Ecto neural progenitor cell (in vitro differentiated cells): ENCODE measurements at places on chromosomes 1 and 21.
A peak's percentile ranks its signal among the peaks of the same experiment; 100 is the strongest.

DNA sequence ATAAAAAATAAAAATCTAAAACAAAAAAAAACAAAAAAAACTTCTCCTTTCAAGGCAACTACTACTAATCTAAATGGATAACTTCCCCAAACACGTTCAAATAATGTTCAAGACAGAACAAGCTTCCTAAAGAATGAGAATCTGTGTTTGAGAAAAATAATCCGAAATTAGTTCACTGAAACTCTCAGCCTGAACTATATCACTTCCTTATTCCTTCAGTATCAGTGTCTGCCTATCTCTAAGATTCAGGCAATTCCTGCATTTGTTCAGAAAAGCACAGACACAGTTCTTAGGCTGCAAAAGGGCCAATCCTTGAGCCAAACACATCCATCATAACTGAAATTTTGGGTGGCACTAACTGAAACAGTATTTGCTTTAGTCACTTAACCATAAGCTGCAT lies 22.4 kb downstream of the DSTYK start:
- no peak for DNase-seq

DNA sequence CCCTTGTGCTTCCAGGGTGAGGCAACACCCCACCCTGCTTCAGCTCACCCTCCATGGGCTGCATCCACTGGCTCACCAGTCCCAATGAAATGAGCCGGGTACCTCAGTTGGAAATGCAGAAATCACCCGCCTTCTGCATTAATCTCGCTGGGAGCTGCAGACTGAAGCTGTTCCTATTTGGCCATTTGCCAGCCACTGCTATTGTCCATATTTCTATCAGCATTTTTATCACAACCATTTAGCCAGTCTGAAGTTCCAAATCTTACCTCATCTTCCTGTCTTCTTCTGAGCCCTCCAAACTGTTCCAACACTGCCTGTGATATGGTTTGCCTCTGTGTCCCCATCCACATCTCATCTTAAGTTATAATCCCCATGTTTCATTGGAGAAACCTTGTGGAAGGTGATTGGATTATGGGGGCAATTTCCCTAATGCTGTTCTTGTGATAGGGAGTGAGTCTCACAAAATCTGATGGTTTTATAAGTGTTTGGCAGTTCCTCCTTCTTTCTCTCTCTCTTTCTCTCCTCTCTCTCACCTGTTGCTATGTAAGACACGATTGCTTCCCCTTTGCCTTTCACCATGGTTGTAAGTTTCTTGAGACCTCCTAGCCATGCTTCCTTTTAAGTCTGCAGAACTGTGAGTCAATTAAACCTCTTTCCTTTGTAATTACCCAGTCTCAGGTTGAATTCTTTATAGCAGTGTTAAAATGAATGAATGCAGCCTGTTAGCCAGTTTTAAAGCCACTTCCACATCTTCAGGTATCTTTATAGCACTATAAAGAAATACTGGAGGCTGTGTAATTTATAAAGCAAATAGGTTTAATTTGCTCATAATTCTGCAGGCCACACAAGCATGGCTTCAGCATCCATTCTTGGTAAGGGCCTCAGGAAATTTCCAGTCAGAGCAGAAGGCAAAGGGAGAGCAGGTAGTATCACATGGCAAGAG lies 203.5 kb downstream of the FCRL5 start:
- no peak for DNase-seq

- DNase-seq, result no peak
Observed at GRCh38 chr1:186164773-186165172, 210.3 kb downstream of the TPR start.

GRCh38 chr1:213326281-213327016 lies 275.4 kb downstream of the RPS6KC1 start:
- no peak for DNase-seq

DNA sequence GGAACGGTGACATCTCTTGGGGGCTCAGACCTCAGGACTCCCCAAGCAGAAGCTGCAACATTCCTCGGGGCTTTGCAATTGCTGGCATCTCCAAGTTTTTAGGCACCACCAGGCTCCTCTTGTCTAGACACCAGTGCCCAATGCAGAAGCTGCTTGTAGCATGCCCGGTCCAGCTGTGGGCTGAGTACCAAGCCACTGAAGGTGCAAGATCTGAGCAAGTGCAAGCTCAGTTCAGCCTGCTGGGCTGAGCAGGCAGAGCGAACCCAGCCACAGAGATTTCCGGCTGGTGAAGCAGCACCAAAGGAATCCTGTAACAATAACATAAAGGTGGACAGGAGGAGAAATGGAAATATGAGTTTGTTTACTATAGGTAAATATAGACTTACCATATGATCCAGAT lies 995.4 kb upstream of the B3GALT2 start:
- no peak for DNase-seq

GRCh38 chr21:26782331-26782730 lies 62.9 kb downstream of the ADAMTS1 start:
- no peak for DNase-seq

DNA sequence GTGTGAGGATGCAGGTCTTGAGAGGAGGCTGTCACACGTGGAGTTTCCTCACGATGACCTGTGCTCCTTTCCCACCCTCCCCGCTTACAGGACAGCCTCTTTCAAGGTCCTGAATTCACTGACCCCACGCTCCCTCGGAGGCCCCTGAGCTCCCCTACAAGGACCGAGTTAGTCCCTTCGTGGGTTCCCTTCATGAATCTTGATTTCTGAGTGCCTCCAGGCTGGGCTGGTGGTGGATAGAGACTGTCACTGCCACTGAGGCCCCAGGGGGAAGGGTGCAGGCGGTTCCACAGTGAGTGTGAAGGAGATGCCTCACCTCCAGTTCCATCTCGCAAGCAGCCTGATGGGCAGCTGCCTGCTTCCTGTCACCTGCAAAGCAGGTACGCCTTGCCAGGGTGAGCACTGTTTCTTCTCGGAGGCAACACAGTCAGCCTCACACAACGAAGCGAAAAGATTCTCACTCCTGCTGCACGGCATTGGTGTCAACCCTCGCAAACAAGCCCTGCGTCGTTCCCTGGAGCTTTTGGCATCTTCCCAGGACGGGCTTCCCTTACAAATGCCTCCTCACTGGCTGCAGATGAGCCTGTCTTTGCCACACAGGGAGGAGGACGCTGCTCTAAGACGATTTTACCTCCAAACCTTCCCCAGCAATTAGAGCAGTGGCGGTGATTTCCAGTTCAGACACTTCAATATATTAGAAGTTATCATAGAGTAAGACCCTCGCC lies 26.7 kb upstream of the PCP4 start:
- DNase-seq, result no peak

DNA sequence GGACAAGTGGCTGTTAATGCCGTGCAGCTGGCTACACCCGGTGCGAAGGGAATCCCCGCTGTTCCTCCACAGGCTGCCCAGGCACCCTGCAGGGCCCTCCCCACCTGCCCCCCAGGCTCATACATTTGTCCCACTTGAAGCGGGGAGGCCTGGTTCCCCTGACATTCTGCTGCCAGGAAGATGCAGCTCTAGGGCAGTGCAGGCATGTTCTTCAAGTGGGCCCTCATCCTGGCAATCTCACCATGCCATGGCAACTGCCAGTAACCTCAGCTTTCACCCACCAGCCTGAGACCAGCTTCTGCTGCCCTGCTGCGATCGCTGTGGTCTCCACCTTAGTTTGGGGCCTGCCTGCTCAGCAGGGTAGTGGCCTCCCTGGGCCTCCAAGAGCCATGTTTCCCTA lies 151.9 kb upstream of the COL6A1 start:
- DNase-seq, result peak; percentile 36

DNA sequence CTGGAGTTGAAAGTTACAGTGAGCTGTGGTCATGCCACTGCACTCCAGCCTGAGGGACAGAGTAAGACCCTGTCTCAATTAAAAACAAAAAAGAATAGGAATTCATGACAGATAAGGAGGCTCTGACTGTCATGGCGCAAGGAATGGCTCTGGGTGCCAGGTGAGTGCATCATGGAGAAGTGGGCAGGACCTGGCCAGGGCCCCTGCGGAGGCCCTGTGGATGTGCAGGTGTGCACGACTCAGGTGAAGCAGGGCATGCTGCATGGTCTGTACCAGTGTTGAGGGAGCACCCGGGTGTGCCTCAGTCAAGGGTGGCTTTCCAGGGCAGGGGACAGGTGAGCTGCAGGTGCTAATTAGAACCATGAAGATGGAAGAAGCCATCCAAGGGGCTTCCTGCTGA lies 14.0 kb downstream of the SLC1A7 start:
- DNase-seq, result no peak

DNA sequence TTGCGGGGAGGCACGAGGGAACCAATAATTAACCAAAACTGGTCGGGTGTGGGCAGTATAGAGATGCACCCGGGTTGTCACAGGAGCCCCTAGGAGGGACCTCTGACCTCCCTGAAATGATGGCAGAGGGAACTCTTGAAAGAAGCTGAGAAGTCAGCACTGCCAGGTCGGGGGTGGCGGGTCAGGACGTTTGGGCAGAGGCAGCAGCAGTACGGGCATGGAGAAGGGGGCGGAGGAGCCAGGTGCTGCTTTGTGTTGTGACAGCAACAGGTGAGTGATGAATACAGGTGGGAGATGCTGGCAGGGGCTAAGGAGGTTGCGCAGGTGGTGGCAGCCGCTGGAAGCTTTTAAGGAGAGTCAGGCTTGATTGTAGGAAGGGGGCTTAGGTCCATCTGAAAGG lies 11.7 kb downstream of the TNFRSF1B start:
- DNase-seq, result no peak

DNA sequence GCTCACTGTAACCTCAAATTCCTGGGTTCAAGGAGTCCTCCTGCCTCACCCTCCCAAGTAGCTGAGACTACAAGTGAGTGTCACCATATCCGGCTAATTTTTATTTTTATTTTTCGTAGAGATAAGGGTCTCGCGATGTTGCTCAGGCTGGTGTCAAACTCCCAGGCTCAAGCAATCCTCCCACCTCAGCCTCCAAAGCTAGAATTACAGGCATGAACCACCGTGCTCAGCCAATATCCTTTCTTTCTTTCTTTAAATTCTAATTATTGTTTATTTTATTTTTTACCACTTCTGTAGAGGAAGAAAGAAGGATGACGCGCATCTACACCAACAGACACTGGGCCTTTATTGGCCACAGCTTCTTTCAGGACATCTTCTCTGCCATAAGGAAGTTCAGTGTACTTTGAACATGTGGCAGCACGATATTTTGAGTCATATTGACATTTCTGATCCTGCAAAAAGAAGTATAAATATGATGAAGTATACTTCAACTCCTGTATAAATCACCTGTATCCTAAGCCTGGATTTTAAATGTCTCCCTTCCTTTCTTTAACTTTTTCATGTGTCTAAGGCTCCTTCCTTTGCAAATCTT lies 15.8 kb downstream of the CTSS start:
- no peak for DNase-seq

GRCh38 chr1:152029144-152029928 lies 7.5 kb downstream of the S100A11 start:
- DNase-seq, result no peak

DNA sequence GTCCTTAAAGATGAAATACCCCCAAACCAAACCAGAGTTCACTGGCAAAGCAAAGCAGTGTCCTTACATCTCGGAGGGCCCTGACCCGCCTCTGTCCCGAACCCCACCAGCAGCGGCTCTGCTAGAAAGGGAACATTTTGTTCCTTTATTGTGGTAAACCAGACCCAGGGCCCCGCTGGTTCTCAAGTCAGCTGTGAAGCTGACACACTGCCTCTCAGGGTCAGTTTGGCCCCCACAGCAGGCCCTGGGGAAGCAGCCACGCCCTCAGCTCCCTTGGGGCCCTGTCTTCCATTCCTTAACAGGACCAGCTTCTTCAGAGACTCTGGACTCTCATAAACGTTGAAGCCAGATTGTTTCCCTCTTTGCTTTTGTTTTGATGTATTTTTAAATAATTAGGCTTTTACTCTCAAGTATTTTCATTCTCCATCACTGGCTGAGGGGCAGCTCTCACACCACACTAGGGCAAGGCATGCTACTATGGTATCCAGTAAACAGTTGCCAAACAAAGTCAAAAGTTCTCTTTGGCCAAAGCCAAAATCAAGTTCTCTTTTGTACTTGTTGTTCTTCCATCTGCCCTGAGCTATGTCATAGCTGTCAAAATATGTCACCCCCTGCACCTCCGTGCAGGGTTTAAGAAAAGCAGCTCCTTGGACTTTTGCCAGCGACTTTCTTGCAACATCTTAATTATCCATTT lies 61.1 kb upstream of the ANGPTL1 start:
- no peak for DNase-seq

GRCh38 chr21:33881689-33882440 lies 33.7 kb downstream of the ATP5PO start:
- no peak for DNase-seq

GRCh38 chr1:182575540-182576149 lies 13.4 kb downstream of the RNASEL start:
- no peak for DNase-seq

DNA sequence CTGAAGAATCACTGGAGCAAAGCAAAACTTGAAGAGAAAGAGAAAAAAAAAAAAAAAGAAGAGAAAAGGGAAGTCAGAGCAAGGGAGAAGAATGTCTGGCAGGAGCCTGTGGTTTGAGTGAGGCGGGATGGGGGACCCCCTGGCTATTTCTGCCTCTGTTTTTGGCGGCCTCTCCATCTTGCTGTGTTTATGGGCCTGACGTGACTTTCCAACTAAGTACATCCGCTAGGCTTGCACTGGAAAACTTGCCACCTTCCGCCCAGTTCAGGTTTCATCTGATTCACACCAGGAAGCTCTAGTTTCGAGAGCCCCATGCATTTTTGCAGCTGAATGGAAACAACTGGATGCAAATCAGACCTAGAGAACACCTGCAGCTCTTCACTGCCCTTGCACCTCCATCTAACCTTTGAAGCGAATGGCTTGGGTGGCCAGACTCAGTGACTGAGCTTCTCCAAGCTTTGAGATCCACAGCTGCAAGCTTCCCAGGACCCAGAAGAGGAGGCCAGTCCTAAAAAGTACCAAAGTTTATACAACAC lies 28.0 kb downstream of the TBX15 start:
- no peak for DNase-seq

- peak; percentile 59 for DNase-seq
Observed at GRCh38 chr1:40078512-40079333, 18.3 kb downstream of the PPT1 start.

DNA sequence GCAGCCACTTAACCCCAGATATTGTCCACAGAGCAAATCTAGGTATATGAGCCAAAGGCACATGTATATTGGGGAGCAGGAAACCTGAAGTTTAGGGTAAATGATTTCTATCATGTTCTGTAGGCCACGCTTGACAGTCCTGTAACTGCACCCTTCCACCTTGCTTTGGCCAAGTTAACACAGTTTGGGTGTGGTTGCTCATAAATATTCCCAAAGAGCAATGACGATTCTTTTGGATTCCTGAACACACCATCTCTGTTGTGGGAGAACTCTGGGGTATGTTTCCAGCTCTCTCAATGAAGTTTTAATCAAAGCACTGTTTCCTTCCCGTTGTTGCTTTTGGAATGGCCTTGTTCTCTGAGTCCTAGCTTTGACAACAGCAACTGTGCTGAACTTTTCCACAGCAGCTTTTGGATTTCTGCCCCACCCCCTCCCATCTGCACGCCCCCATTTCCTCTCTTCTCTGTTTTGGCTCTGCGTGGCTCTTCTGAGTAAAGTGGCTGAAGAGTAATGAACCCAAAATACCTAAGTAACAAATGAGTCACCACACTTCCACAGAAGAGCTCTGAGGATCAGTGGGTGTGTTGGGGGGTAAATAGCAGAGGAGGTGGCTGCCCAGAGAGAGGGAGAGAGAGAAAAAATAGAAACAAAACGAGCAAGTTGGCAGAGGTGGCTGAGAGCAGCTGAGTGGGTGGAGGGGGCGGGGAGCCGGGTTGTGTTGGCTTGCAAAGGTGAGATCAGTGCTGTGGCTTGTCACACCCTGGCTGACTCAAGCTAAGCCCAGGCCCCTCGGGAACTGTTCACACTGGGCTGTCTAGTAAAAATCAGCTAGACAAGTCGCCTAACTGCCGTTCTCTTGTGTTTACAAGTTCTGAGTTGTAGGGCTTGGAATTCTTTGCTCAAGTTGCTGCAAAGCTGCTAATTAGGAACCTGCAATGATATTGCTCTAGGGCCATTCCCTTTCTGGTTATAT lies 26.9 kb upstream of the RAP1A start:
- DNase-seq, result no peak
